ENCODE measurements at places on chromosomes 1 and 21. TPM values are rescaled to one million over a fixed set of nuclear protein-coding genes. Genes with fewer than 3 reads are reported as not detected.
A peak's percentile ranks its signal among the peaks of the same experiment; 100 is the strongest.

The NBPF6 gene
- under 0.01 TPM for total RNA-seq

The SPRR2G gene
- not detected for total RNA-seq

DNA sequence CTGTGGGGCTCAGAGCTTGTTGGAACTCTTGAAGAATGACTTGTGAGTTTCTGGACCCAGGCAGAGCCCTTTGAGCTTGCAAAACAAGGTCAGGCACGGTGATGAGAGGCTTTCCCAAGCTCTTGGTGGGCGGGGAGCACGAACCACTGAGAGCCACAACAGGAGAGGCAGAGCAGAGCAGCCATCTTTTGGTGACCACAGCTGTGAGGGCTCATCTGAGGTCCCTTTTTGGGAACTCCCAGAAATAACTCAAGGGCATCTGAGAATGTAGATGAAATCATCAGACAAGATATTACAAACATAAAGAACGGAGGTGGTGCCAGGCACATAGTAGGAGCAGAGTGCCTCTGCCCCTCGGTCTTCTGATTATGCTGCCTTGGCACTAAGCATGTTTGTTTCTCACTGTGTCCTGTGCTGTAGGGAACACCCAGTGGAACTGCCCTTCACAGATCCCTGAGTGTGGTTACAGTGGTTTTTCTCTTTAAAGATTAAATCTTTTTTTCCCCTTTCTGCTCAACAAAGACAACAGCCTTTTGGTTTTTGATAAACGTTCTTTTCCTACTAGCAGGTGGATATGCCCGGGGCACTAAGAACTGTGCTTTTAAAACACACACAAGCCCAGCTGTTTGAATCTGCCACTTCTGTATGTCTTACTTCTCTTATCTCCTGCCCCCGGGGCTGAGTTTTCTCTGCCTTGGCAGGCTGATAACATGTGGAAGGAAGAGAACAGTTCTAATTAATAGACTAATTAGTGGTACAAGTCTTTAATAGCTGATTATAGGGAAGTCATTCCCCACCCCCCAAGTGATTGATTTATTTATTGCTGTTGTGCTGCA, 37.7 kb downstream of the CD34 start:
- peak; percentile 72 for DNase-seq

DNA sequence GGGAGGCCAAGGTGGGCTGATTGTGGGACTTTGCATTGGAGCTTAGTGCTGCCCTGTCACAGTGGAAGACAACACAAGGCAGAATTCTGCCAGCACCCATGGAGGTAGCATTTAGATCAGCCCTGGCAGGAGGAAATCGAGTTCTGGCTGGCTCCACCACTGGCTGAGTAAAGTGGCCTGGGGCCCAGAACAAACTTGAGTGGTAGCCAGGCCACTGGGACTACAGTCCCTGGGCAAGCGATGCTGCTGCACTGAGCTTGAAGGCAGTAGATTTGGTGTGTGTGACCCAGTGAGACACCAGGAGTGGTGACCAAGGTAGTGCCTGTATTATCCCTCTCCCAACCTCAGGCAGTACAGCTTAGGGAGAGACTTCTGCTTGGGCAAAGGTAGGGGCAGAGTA, 22.5 kb upstream of the UHMK1 start:
- DNase-seq: no peak

DNA sequence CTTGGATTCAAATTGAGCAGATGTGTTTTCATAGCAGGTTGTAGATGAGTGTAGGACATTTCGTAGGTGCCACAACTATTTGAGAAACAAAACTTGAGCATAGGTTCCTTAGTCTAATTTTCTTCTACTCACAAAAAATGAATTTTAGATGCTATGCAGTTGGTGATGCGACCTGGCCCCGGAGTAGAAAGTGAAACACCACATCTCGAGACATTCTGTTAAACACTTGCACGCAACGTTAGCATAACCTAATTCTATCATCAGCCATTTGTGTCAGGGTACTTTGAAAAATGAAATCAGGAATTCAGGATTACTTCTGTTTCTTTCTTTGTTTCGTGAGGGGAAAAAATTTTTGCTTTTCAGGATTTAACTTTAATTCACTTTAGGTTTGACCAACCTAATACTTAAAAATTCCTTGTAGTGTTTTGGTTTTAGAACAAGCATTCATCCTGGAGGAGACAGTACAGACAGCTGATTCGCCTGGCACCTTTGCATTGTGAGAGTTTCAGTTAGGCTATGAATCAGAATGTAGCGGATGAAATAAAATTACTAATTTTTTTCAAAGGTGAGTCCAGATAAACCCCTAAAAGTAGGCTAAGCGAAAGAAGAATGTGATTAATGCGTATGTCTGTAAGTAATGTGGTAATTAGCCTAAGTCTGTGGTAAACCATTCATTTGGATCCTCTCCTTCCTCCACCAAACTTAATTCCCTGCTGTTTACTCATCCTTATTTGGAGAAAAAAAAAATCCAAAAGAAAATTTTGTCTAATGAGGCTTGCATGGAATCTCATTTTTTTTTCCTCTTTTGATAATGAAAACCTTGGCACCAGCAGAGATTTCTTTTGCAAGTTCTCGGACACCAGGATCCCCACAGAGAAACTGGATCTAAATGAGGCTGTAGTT, 44.9 kb downstream of the MAP3K21 start:
- DNase-seq: no peak

The LIPI gene
- not detected for total RNA-seq

DNA sequence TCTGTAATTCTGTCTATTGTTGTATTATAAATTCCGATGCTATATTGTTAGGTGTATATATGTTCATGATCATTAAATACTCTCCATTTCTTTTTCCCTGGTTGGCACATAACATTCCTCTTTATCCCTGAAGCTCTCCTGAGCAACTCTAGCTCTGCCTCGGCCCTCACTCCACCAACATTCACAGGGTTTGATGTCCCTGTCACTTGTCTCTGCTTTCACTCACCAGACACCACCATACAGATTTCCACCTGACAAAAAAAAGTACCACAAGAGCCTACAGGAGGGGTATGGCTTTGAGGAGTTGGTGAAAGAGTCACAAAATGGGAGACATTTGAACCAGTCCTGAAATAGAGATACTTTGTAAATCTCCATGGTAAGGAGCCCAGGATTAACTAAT, 8.8 kb upstream of the TSPEAR start:
- DNase-seq: no peak

The ETV3L gene
- not detected for total RNA-seq

- DNase-seq: no peak
These were observed 27.3 kb downstream of the PTTG1IP start for GRCh38 chr21:44846224-44846484.

The MYCL gene
- 0.27 TPM for total RNA-seq

The LINGO4 gene
- under 0.01 TPM for total RNA-seq

- no peak for DNase-seq
These were observed 58.0 kb downstream of the DDX20 start for GRCh38 chr1:111813440-111814304.

The FMO5 gene
- total RNA-seq: 3.8 TPM

DNA sequence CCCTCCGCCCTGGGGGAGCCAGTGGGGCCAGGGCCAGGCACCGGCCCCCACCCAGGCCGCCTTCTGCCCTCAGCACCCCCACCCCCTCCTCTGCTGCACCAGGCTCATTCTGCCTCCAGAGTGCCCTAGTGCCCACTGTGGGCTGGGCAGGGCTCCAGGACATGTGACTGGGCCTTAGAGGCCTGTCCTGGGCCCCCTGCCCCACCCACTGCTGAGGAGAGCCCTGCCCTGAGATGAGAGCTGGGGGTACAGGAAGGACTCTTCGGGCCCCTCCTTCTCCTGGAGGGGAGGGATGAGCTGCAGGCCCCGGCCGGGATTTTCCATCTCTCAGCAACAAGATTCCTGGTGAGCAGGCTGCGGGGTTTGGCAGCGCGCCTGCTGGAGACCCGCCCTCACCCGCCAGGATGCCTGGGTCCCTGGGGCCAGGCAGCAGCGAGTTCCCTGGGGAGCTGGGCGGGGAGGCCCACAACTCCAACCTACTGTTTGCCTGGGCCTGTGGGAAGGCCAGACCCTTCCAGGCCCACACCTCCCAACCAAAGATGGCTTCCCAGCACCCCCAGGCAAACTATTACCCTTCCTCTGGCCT, 14.0 kb downstream of the AHDC1 start:
- DNase-seq: no peak
